Activated CD4-positive, alpha-beta T cell treated with anti-CD3 and anti-CD28 coated beads, Interleukin-2, amount 10 ng/mL, durations not matched to agents 7 days and 5 days (primary cell): ENCODE measurements at places on chromosomes 3 and 15. TPM values are rescaled to one million over a fixed set of nuclear protein-coding genes. Genes with fewer than 3 reads are reported as not detected.

GRCh38 chr3:13705702-13706280 lies 156.9 kb downstream of the FBLN2 start:
- no peaks in the 10 kb centered on the region for H3K27me3 ChIP-seq
- no peak for DNase-seq
- H3K4me1 ChIP-seq, result no peaks in the 10 kb centered on the region

- H3K27me3 ChIP-seq, result no peaks in the 10 kb centered on the region
- no peak overlapping the region for H3K4me3 ChIP-seq
- H3K27ac ChIP-seq, result no peak overlapping the region
- H3K36me3 ChIP-seq, result no peaks in the 10 kb centered on the region
- H3K4me1 ChIP-seq, result no peaks in the 10 kb centered on the region
These were observed 98.4 kb downstream of the NAALADL2 start for GRCh38 chr3:174957551-174958001.

DNA sequence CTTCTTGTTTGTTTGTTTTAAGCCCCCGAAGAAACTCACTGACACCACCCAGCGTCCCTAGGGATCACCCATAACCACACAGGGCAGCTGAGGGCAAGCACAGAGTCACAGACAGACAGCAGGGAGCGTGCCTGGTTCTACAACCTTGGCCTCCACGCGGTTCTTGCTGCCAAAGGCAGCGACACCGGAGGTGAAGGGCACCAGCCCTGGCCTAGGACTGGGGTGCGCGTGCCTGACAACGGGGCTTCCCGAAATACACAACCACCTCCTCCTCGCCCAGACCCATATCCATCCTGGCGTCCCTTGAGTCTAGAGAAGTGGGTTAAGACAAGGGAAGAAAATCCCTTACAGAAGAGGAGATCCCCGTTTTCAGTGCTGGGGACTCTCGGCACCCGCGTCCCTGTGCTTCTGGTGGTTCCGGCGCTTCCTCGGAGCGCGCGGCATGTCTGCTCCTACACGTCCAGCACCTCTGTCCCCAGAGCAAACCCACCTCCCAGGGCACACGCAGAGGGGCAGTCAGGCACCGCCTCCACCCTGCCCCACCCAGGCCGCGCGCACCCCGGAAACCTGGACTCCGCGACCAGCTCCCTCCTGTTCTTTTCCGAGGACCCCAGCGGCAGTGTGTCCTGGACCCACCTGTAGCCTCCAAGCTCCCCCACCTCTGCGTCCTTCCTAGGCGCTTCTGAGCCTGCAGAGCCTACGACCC lies 911 bp downstream of the RFTN1 start:
- H3K36me3 ChIP-seq, result peaks cover 20% of the 10 kb centered on the region
- peak overlapping the region; percentile 96 for H3K27ac ChIP-seq
- H3K27me3 ChIP-seq, result no peaks in the 10 kb centered on the region
- peak overlapping the region; percentile 97 for H3K4me3 ChIP-seq

DNA sequence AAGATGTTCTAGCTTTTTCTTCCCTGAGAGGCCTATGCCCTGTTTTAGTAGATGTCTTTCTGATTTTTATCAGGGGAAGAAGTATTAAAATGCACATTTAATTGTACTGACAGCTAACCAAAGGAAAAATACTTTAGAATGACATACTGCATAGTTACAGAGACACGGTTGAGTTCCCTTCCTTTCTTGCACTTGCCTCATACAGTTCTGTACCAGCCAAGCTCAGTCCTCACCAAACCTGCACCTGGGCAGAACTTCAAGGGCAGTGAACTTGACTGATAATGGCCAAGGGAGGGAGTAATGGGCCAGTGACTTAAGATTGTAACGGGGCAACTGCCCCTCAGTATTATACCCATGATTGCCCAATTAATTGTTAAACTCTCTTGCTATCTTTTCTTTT lies 34.1 kb upstream of the RASGRP1 start:
- DNase-seq, result no peak
- H3K4me3 ChIP-seq, result no peak overlapping the region
- no peaks in the 10 kb centered on the region for H3K4me1 ChIP-seq
- no peaks in the 10 kb centered on the region for H3K27me3 ChIP-seq
- H3K36me3 ChIP-seq, result peaks cover 4% of the 10 kb centered on the region

GRCh38 chr3:52721730-52722008 lies 15.8 kb downstream of the SPCS1 start:
- peaks cover 34% of the 10 kb centered on the region for H3K4me1 ChIP-seq
- H3K36me3 ChIP-seq, result peaks cover 22% of the 10 kb centered on the region
- DNase-seq, result no peak
- no peaks in the 10 kb centered on the region for H3K27me3 ChIP-seq
- peak overlapping the region; percentile 82 for H3K27ac ChIP-seq

GRCh38 chr3:2686816-2687502 lies 423.2 kb downstream of the IL5RA start:
- H3K36me3 ChIP-seq, result no peaks in the 10 kb centered on the region
- H3K4me3 ChIP-seq, result no peak overlapping the region
- H3K4me1 ChIP-seq, result no peaks in the 10 kb centered on the region
- H3K27ac ChIP-seq, result no peak overlapping the region
- H3K27me3 ChIP-seq, result no peaks in the 10 kb centered on the region

The PLA2G4B gene
- total RNA-seq, result 10.5 TPM

The SGO1 gene
- 35.6 TPM for total RNA-seq

The DNAJA4 gene
- 28.5 TPM for total RNA-seq

GRCh38 chr15:39239562-39239961 lies 341.3 kb upstream of the THBS1 start:
- no peaks in the 10 kb centered on the region for H3K4me1 ChIP-seq
- no peak overlapping the region for H3K4me3 ChIP-seq
- DNase-seq, result no peak
- peaks cover 15% of the 10 kb centered on the region for H3K27me3 ChIP-seq

DNA sequence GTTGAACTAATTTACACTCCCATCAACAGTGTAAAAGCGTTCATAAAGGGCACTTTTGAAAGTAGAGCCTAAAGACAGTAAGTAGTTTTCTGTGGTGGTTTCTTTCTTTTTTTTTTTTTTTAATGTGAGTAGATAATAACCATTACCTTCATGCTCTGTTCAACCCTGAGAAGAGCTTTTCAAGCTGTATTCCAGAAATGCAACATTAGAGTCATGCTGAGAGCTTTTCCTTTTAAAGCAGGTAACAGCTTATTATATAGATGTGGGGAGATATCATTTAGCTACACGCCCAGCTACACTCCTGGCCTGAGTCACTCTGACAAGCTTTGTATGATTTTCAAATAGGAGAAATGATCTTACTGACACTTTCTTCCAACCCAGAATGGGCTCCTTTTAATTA lies 96.2 kb upstream of the ARHGEF26 start:
- peaks cover 2% of the 10 kb centered on the region for H3K27me3 ChIP-seq
- no peaks in the 10 kb centered on the region for H3K36me3 ChIP-seq
- DNase-seq, result no peak
- no peak overlapping the region for H3K27ac ChIP-seq
- H3K4me1 ChIP-seq, result no peaks in the 10 kb centered on the region

DNA sequence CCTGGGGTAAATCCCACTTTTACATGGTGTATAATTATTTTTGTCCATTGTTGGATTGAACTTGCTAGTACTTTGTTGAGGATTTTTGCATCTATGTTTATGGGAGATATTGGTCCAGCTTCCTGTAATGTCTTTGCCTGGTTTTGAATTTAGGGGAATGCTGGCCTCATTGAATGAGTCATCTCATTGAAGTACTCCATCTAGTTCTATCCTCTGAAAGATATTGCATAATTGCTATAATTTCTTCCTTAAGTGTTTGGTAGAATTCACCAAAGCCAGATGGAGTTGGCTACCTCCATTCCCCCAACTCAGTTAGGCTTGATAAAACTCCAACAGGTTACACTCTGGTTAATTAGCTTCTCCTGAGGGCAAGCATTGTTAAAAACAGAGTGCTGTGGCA lies 237.4 kb upstream of the TGFBR2 start:
- no peak overlapping the region for H3K27ac ChIP-seq
- H3K36me3 ChIP-seq, result no peaks in the 10 kb centered on the region
- no peak overlapping the region for H3K4me3 ChIP-seq

DNA sequence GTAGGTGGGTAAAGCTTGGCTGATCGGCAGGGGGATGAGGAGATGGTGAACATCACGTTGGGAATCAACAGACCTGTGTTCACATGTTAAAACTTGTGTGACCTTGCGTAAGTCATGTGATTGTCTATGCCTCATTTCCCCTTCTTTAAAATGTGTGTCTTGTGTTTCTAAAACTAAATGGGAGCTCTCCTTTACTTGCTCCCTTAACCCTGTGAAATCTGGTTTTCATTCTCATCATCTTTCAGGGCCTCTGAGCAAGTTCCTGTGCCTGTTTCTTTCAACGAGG lies 29.7 kb upstream of the IREB2 start:
- no peak overlapping the region for H3K27ac ChIP-seq
- no peak overlapping the region for H3K4me3 ChIP-seq
- H3K36me3 ChIP-seq, result no peaks in the 10 kb centered on the region

The SAMMSON gene
- total RNA-seq, result not detected

The ANKRD63 gene
- total RNA-seq, result 0.17 TPM

DNA sequence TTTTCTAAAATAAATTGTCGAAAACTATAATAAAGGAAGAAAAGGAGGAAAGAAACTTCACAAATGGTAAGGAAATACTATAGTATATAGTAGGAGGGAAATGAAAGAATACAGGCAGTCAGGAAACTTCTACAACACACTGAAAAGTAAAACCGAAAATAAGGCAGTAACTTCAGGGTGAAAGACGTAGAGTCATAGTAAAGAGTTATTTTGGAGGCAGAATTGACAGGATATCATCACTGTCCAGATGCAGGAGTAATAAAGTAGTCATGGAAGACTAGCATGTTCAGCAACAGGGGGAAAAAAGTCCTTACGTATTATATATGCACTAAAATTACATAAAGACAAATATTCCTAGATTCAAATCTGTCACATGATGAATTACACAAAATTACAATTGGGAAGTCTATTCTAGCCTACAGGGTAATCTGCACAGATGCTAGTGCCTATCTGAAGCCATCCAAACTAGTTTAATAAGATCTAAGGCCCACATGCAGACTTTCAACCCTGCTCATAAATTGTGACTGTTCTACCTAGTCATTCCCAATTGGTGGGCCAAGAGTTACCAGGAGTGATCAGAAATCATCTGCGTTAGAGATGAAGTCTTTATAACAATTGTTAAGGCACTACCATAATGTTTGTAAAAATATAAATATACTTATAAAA lies 14.0 kb downstream of the VPS13C start:
- peaks cover 23% of the 10 kb centered on the region for H3K4me1 ChIP-seq
- no peaks in the 10 kb centered on the region for H3K27me3 ChIP-seq
- peak overlapping the region; percentile 18 for H3K4me3 ChIP-seq
- peak overlapping the region; percentile 2 for H3K27ac ChIP-seq

The GHRL gene
- 0.56 TPM for total RNA-seq

- no peak overlapping the region for H3K4me3 ChIP-seq
- peaks cover 12% of the 10 kb centered on the region for H3K27me3 ChIP-seq
These were observed 25.6 kb downstream of the KCNH8 start for GRCh38 chr3:19173945-19174344.

DNA sequence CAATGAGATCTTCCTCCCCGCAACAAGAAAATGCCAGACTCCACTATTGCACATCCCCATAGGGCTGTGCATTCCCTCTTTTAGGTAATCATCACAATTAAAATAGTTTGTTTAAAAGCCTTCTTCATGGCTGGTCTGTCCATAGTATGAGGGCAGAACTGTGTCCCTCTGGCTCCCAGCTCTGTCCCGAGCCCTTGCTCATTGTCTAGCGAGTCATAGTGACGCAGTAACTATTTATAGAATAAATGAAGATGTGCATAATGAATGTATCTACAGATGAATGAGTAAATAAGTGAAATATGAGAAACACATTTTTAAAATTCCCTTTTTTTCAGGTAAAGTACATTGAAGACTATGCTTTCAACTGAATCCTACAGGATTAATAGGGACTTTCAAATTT lies 128.4 kb upstream of the TMC3 start:
- H3K4me1 ChIP-seq, result no peaks in the 10 kb centered on the region
- no peaks in the 10 kb centered on the region for H3K36me3 ChIP-seq
- no peak overlapping the region for H3K27ac ChIP-seq
- H3K27me3 ChIP-seq, result peaks cover 6% of the 10 kb centered on the region
- no peak overlapping the region for H3K4me3 ChIP-seq

The SAMD7 gene
- total RNA-seq, result not detected

DNA sequence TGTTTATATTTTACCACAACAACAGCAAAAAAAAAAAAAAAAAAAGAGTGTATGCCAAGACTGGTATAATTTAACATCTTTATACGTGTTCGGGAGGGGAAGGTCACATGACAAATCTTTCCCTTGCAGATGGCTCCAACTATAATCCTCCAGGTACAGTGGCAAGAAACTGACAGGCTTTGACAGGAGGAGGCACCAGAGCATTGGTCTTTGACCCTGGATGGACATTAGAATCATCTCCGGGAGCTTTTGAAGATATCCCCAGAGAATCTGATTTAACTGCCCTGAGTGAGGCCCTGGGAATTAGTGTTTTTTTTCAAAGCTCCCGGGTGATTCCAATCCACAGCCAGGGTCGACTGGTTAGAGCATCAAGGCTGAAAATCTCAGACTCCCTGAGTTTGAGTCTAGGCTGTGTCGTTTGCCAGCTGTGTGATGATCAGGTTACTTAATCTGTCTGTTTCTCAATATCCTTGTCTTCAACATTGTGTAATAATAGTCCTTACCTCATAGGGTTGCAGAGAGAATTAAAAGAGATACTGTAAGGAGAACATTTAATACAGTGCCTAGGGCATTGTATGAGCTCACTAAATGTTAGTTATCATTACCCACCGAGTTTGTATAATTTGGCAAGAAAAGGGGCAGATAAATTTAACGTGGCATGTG lies 8.9 kb upstream of the SEMA5B start:
- no peak for DNase-seq
- no peak overlapping the region for H3K4me3 ChIP-seq
- peaks cover 53% of the 10 kb centered on the region for H3K27me3 ChIP-seq
- H3K36me3 ChIP-seq, result no peaks in the 10 kb centered on the region

The MYL3 gene
- total RNA-seq, result not detected

The CMTM8 gene
- 6.5 TPM for total RNA-seq

GRCh38 chr15:67548236-67548852 lies 5.8 kb downstream of the MAP2K5 start:
- H3K4me1 ChIP-seq, result peaks cover 36% of the 10 kb centered on the region
- no peak overlapping the region for H3K4me3 ChIP-seq
- no peak overlapping the region for H3K27ac ChIP-seq
- no peaks in the 10 kb centered on the region for H3K27me3 ChIP-seq

GRCh38 chr15:57333487-57333886 lies 42.8 kb upstream of the CGNL1 start:
- no peak overlapping the region for H3K27ac ChIP-seq
- H3K4me3 ChIP-seq, result no peak overlapping the region
- no peaks in the 10 kb centered on the region for H3K36me3 ChIP-seq

DNA sequence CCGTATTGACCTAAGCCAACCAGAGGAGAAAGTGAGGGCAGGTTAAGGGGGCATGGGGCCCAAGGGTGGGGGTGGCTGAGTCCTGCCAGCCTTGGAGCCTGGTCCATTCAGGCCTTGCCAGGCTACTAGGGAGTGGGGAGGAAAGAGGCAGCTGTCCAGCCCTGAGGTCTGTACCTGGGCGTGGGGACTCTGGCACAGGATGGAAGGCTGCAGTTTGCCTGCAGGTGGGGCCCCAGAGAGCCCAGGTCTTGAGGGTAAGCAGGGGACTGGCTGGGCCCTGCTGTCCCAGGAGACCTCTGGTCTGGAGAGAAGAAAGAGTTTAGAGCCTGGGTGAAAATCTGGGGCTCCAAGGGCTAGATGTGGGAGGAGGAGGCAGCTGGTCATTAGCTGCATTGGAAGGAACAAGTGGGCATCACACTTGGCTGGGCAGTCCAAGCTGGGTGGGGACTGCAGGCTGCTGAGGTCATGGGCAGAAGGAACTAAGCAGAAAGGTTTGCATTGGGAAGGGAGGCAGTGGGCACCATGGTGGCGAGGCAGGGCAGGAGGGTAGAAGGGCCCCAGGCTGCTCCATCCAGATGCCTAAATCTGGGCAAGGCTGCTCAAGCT lies 108.4 kb downstream of the OXNAD1 start:
- peak overlapping the region; percentile 86 for H3K27ac ChIP-seq
- no peak for DNase-seq
- H3K36me3 ChIP-seq, result peaks cover 93% of the 10 kb centered on the region
- peaks cover 90% of the 10 kb centered on the region for H3K4me1 ChIP-seq
- no peaks in the 10 kb centered on the region for H3K27me3 ChIP-seq
- H3K4me3 ChIP-seq, result no peak overlapping the region
